ENCODE measurements at places on chromosomes 1 and 21.

DNA sequence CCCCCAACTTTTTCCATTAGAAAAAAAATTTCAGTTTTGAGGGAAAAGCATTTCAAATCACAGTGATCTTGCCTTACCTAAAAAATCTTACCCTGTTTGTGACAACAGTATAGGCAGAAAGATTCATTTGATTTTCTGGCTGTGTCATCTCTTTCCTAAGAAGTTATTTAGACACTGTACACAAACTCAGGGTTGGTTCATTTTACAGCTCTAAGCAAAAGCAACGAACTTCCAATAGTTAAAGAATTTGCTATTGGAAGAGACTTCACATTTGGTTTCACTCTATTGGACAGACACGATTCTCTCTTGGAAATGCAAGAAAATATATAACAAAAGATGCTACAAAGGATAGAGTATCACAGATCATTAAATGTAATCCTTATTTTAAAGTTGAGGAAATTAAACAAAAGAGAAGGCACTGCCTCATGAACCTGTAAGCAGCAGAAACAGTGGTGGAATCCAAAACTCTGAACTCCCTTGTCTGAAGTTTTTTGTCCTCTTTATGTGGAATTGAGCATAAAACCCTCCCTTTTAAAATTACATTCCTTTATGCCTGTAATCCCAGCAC is 20.8 kb downstream of the EYA3 start:
- DNase-seq = no peak

DNA sequence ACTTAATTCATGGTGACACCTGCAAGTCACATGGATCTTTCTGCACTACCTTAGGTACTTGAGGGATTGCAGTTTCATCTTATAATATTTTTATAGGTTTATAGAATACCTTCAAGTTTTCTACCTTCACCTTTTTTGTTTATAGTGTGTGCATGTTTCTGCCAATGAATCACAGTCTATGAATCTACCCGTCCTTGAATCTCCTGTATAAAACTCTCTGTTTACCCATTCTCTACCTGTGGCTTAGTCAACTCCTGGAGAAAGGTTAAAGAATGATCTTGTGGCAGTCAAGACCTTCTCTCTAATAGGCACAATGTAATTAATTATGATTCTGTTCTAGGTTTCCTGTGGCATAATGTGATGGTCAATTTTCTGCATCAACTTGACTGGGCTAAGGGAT is 3.2 kb upstream of the GSTM2 start:
- DNase-seq = no peak

DNA sequence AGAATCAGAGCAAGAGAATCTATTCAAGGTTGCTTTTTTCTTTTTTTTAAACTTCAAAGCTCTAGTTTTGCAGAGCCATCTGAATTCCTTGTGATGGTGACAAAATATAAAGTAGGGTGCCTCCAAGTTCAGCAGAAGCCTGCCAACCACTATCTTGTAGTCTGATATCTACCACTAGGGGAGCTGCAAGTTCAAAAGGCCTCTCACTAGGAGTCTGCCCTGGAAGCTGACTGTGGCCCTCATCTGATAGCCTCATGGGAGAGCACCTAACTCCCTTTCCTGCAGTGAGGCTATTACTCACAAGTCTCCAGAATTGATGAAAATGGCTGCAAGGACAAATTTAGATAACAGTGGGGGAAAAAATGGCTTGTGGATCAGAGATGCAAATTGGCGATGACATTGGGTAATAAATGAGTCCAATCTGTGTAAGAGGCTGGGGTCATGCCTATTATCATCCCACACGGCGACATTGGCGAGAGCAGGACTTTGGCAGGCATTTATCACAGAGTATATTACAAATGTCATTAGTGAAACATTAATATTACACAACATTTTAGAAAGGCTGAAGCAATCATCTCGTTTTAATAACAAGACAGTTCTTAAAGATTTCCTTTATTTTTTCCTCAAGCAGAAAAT is 10.7 kb upstream of the ZP4 start:
- peak; percentile 14 for DNase-seq

GRCh38 chr1:8115769-8116167 is 89.7 kb upstream of the ERRFI1 start:
- DNase-seq = no peak

DNA sequence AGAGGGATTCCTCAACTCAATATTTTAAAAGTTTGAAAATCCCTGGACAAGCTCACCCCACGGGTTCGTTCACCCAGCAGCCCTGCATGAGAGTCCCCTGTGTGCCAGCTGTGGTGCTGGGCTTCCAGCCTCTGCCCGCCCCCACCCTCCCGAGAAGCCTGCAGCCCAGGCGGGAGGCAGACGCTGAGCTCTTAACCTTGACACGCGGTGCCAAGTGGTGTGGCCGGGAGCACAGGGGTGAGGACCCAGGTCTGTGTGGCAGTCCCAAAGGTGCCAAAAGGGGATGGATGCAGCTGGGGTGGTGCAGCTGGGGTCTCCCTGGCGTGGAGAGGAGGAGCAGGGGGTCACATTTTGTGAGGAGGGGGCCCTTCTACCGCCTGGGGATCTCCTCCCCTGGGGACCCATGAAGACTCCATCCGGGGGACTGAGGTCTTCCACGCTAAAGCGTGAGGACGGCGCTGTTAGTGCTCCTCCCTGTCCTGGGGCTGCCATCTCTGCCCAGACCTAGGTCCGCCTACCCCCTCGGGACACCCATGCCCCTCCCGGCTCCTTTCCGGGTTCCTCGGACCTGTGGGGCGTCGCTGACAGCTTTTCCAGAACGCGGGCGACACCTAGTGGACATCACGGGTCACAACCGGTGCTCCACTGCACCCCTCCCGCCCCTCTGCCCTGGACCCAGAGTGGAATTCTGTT is 12.9 kb downstream of the PLA2G2F start:
- DNase-seq = peak; percentile 86

GRCh38 chr1:176338877-176339276 is 124.1 kb upstream of the PAPPA2 start:
- no peak for DNase-seq

DNA sequence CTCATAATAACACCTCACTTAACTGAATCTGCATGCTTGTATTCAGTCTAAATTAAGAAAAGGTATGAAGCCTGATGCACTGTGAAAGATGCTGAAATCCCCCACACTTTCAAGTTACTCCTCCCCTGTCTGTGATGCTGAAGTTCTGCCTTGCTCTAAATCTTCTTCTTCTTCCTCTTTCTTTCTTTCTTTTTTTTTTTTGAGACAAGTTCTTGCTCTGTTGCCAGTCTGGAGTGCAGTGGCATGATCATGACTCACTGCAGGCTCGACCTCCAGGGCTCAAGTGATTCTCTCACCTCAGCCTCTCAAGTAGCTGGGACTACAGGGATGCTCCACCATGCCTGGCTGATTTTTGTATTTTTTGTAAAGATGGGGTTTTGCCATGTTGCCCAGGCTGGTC is 231.0 kb upstream of the B3GALT2 start:
- DNase-seq = no peak

GRCh38 chr1:70071601-70072000 is 133.8 kb downstream of the LRRC40 start:
- DNase-seq = no peak

- no peak for DNase-seq
These were observed 79.5 kb upstream of the CSF3R start for GRCh38 chr1:36562181-36562685.

DNA sequence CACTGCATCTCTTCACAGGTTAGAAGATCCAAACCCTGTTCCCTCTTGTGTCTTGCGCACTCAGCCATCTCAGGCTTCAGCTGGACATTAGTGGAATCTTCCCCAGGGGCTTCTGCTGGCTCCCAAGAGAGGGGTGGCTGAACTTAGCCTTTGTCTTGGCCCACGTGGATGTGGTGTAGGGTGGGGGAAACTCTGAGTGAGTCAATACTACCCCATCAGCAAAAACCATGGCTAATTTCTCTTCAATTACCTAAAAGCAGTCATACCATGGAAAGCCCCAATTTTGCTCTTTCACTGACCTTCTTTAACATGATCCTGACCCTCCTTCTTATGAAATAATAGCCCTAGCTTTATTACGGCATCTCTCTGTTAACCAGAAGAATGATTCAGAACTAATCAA is 72.5 kb upstream of the RAB3GAP2 start:
- DNase-seq = no peak

- DNase-seq = peak; percentile 50
These were observed 5.0 kb downstream of the NGF start for GRCh38 chr1:115332813-115333608.

DNA sequence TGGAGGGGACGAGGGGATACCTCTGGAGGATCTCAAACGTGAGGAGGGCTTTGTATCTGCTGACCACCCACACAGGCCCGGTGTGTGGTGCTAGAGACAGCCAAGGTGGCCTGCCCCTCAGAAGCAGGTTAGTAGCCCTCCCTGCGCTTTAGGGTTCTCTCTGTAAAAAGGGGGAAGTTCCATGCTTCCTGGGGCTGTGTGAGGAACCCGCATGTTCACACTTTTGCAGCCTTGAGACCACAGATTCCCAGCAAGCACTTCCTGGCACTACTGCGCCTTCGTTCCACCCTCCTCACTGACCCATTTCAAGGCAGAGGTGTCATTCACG is 7.9 kb upstream of the GUCA2B start:
- no peak for DNase-seq

DNA sequence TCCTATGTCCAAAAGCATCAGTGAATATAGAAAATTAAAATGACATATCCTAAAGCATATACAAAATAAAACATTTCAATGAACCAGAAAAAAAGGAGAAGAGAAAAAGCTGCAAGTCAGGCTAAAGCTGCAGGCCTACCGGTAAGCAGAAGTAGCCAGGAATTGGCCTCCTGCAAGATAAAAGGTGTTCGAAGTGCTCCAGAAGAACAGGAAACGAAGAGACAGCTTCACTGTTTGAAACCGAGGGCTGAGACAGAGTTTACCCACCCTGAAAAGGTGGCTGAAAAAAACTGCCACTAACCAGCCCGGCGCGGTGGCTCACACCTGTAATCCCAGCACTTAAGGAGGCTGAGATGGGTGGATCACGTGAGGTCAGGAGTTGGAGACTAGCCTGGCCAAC is 37.4 kb downstream of the NSL1 start:
- DNase-seq = peak; percentile 38

DNA sequence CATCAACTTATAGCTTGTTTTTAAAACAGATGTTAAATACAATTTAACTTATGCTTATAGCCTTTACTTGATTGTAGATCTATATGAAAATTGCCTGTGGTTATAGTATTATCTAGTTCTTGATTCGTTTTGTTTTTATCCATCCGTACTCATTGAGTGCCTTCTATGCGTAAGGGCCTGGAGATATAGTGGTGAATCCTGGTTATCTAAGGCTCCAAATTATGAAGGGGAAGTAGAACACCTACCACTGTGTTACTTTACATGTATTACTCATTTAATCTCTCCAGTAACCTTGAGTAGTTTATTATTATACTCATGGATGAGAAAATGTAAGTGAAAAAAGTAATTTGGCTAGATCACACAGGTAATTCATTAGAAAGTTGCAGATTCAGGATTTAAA is 121.8 kb downstream of the OSBPL9 start:
- no peak for DNase-seq

GRCh38 chr1:183882335-183883167 is 77.6 kb downstream of the RGL1 start:
- no peak for DNase-seq

- DNase-seq = peak; percentile 62
These were observed 382 bp upstream of the RASAL2 start for GRCh38 chr1:178093494-178093950.
